ENCODE measurements at places on chromosomes 2 and 18.
A peak's percentile ranks its signal among the peaks of the same experiment; 100 is the strongest.

DNA sequence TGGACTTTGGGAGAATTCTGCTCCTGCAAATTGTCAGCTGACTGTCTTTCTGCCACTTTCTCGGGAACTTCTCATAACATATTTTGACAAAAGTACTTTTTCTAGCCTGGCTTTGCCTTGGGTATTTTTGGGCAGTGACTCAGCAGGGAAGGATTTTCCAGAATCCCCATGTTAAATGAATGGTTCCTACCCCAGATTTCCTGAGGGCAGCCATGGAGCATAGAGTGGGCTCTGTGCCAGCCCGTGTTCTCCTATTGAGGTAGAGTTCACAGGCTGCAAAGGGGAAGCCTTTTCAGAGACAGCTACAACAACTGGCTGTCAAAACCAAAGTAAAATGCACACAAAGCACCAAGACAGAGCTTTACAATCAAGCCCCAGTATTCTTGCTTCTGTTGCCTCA is 59.8 kb downstream of the BMP10 start:
- no peak for DNase-seq

- DNase-seq: no peak
These were observed 848 bp downstream of the FAM124B start for GRCh38 chr2:224400886-224401632.

DNA sequence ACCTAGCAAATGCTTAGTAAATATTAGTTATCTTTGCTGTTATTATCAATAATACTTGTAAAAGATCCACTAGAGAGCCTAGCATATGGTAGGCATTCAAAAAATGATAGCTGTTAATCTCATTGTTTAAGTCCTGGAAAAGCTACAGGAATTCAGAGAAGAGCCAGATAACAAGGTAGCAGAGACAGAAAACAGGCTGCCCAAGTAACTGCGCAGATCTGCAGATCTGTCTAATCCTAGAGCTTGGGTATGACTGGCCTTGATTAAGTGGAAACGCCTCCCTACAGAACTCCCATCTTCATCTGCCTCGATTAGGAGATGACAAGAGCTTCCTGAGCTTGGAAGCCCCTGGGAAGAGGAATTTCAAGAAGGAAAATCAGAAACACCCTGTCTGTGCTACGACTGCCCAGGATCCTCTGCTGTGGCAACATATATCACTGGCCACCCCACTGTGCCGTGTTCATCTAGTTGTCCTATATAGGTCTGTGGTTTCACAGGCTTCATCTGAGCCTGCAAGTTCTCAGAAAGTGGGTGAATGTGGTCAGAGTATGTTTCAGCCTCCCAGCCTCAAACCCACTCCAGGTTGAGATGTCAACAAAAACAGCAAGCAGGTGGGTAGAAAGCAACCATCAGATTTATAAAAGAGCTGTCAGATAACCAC is 151.5 kb upstream of the PKDCC start:
- DNase-seq: peak; percentile 53

GRCh38 chr2:42957109-42957860 is 164.9 kb upstream of the HAAO start:
- DNase-seq: no peak

DNA sequence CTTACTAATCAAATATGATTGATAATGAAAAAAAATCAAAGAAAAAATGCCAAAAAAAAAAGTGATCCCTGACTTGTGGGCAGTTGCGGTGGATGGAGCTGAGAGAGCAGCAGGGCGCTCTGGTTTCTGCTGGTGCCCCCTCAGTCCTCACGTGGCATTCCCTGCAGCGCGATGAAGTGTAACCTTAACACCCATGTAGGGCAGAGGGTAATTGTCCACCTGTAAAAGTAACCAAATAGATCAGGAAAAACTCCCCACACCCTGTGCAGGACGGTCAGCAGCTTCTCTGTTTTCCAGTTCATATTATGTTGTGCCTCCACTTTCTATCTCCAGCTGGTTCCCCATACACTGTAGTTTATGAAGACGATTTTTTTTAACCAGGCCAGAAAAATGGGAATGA is 25.0 kb downstream of the COA5 start:
- no peak for DNase-seq

DNA sequence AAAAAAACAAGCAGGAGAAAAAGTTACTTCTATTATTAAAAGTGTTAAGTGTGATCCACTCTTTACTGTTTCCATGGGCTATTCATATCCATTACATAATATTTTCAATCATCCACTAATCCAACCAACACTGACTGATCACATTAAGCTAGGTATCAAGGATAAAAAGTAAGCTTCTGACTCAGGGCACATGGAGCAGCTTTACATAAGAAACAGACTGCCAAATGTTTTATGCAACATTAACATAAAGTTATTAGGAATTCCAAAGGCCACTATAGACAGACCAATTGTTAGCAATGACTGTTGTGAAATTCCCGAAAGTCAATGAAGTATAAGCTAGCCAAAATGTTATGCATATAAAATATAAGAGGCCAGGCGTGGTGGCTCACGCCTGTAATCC is 277.6 kb downstream of the ZEB2 start:
- DNase-seq: no peak
